ENCODE measurements at places on chromosomes 12 and 14. TPM values are rescaled to one million over a fixed set of nuclear protein-coding genes. Genes with fewer than 3 reads are reported as not detected.

- no peak for DNase-seq
These were observed 25.9 kb upstream of the NID2 start for GRCh38 chr14:52094546-52095271.

DNA sequence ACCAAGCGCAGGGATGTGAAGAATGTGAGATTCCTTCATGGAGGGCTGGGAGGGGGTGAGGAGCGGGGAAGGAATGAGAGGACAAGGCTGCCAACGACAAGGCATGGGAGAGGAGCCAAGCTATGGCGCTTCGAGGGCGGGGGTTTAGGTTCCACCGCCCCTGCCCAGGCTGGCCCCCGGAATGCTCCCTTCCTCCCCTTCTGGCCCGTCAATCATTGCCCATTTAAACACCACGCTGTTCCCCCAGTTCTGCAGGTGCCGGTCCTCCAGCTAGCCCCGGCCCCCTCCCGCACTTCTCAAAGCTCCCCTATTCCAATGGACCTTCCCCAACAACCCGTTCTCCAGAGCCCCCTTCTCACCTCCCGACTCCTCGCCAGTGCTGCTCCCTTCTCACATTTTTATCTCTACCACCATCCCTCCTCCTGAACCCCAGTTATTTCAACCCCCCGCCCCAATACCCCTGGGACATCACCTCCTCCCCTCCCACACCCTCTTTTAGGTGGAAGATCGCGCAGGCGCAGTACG, 428 bp downstream of the RNF41 start:
- peak; percentile 66 for DNase-seq

The RNASE7 gene
- 0.55 TPM for polyA plus RNA-seq

- no peak for DNase-seq
These were observed 183.4 kb upstream of the PPFIA2 start for GRCh38 chr12:81942594-81942993.

DNA sequence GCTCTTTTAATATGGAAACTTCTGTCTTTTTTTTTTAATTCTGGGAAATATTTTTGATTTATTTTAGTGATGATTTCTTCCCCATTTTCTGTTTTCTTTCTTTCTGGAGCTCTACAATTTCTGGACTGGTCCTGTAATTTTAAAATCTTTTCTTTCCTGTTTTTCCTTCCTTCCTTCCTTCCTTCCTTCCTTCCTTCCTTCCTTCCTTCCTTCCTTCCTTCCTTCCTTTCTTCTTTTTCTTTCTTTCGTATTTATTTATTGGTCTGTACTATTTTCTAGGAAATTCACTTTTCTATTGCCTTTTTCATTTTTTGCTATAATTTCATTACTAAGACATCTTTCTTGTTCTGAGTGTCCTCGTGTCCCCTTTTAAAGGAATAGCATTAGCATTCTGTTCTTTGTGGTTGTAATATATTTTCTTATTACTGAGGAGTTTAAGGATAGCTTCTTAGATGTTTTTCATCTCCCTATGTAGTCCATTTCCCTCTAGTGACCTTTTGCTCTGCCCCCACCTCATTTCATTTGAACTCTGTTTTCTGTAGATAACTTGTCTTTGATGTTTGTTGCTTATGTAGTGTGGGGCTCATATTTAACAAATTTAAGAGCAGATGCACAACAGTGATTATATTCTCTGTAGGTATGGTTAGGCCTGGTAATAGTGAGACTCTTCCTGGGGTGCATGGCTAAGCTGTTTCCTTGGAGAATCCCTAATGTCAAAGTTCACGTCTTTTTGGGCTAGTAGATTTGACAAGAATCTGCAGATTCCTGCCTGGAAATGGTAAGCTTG, 38.0 kb downstream of the TBC1D15 start:
- no peak for DNase-seq

The OR4E2 gene
- polyA plus RNA-seq = 0.05 TPM

The MAGOHB gene
- polyA plus RNA-seq = 43.7 TPM

- no peak for DNase-seq
These were observed 16.0 kb upstream of the DIP2B start for GRCh38 chr12:50488801-50489200.

The KRT74 gene
- polyA plus RNA-seq = not detected

DNA sequence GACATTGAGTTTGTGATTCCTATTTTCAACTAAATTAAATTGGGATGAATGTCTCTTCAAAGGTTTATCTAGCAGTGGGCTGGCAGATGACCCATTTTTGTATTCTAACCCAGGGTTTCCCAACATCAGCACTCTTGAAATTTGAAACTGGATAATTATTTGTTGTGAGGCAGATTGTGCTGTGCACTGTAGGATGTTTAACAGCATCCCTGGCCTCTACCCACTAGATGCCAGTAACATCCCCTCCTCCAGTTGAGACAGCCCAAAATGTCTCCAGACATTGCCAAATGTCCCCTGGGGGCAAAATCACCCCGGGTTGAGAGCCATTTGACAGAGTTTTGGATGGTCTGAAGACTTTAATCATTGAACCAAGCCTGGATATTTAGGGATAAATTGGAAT, 11.1 kb downstream of the DAAM1 start:
- DNase-seq = no peak

DNA sequence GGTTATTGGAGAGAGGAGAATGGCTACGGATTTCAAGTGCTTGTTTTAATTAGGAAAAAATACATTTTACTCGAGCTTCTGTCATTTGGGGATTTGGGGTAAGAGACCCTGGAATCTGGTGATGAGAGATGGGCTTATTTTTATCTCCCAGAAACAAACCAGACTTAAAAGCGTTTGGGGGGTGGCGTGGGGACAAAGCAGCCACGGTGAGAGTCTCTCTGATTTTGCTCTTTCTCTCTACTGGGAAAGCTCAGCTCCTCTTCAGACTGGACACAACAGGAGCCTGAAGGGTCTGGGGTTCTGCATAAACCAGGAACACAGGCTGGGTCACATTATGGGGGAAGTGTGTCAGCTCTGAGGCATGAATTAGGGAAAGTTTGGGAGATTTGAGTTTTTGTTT, 3.8 kb downstream of the VSX2 start:
- no peak for DNase-seq

DNA sequence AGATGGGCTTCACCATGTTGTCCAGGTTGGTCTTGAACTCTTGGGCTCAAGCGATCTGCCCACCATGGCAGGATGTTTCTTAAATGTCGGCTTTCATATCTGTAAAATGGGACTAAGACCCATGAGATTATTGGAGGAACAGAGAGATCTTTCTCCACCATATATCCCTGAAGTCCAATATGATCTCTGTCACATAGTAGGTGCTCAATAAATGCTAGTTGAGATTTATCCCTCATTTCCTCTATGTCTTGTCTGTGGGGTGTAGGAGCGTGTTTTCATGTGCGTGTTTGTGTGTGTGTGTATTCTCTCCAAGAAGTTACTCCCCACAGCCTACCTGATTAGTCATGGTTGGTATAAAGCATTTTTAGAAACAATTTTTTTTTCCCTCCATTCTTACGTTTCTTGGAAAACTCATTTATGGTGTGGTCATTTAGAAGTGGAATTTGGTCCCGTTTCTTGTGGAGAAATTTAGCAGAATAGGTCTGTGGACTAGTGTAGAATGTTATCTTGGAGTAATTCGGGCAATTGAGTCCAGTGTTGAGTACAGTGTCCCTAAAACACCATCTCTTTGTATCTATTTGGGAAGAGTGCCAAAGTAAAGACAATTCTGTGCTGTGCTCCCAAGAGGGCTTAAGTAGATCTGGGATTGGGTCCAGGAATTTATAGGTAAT, 4.3 kb downstream of the STRAP start:
- DNase-seq = no peak

The RPS6KA5 gene
- polyA plus RNA-seq = 9.2 TPM

DNA sequence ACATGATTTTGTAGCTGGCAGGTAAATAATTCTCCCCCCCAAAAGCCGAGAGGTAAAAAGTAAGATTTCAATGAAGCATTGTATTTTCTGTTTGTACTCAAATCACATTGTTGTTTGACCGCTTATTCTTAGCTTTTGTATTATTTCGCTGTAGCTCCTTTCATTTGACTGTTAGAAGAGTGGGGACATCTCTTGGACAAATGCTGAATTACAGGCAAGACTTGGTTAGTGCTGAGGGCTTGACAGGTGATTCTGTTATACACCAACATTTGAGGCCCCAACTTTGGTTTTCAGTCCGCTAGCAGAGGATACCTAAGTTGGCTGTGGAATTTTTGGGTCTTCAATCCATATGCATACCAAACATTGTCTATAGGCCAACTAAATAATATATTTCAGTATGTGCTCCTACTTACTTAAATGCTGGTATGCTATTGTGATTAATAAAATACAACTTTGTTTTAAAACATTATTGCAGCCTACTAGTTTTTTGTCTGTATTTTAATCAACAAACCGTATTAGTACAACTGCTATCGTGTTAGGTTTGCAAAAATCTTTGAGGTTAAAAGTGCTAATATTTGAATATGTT, 102.2 kb downstream of the ERC1 start:
- peak; percentile 68 for DNase-seq

- no peak for DNase-seq
These were observed 142.9 kb upstream of the KITLG start for GRCh38 chr12:88723219-88723618.

The BTG1 gene
- 105 TPM for polyA plus RNA-seq

DNA sequence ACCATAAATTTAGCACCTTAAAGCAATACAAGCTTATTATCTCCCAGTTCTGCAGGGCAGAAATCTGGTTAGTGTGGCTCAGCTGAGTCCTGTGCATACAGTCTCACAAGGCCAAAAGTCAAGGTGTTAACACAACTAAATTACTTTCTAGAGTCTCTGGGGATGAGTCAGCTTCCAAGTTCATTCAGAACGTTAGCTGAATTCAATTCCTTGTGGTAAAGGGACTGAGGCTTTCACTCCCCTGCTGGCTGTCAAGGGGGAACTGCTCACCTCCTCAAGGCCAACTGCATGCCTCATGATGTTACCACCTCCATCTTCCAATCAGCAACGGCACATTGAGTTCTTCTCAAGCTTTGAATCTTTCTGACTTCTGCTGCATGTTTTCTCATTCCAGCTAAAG, 27.6 kb downstream of the EML5 start:
- DNase-seq = no peak

The ARHGDIB gene
- 42.8 TPM for polyA plus RNA-seq

DNA sequence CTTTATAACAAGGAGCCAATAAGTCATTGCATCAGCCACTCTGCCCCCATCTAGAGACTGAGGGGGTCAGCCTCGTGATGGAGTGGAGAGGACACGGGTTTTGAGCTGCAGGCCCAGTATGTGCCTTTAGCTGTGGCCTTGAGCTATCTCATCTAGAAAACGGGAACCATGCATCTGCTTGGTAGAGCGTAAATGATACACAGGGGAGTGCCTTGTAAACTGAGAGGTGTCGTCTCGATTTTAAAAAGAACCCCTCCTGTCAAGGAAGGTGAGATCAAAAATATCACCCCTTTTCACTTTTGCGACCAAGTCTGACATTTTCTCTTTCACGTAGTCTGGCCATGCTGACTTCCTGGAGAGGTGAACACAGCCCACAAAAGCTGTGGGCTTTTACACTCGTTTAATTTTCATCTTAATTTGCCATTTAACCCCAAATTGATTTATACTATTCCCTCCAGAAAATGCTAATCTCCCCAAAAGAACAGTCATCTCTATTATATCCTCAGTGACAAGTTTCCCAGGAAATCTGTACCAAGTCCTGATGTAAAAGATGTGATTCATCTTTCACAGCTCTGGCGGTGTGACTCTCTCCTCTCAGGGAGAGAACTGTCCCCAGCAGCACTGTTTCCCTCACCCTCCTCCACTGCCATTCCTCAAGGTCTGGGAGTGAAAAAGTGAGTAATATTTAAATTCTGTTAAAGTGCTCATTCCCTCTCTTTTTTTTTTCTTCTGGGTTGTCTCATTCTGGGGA, 30.6 kb downstream of the VCPKMT start:
- DNase-seq = no peak

- DNase-seq = no peak
These were observed 37.6 kb downstream of the RTL1 start for GRCh38 chr14:100865682-100866591.

The ERBB3 gene
- 111 TPM for polyA plus RNA-seq

The DLGAP5 gene
- 49.9 TPM for polyA plus RNA-seq

DNA sequence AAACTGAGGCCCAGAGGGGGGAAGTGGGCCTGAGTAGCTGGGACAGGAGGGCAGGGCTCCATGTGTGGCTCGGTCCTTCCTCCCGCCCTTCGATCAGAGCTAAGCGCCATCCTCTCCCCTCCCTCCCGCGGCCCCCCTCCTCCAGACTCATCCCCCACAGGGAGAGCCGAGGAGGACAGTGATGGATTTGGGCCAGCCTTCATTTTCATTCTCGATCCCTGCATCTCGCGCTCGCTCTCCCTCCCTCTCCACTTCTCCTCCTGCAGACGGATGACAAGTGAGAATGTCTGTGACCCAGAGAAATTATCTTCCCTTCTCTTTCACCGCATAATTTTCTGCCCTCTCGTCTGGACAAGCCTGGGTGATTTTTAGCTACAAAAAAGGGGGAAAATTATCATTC, 183.3 kb downstream of the RBM19 start:
- no peak for DNase-seq

The CCDC38 gene
- 1.1 TPM for polyA plus RNA-seq
